NCI-H526 treated with DMSO at 0.1 percent for 48 hours (cell line): ENCODE measurements at places on chromosomes 5 and 9.

- DNase-seq, result peak; percentile 18
Measured at GRCh38 chr5:87400305-87400899, 12.3 kb downstream of the CCNH start.

- DNase-seq, result no peak
Measured at GRCh38 chr5:89071941-89072331, 189.0 kb upstream of the MEF2C start.

DNA sequence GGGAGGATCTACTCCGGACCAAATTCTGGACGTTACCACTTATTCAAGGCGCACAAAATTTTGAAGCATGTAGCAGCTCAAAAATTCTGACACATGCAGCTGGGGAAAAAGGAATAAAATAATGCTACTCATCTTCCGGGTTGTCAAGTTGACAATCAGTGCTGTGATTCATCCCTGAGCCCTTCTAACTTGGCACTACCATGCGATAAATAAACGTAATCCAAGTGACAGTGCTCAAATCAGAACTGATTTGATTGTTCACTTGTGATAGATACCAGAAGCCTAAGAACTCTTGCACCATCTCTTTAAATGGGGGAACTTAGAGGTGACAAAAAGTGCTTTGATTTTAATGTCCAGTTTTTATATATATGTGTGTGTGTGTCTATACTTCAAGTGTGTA lies 230.2 kb upstream of the TLE4 start:
- DNase-seq, result no peak

- DNase-seq, result no peak
Measured at GRCh38 chr5:107426872-107427271, 243.9 kb downstream of the EFNA5 start.
